ENCODE measurements at places on chromosomes 5 and 9. TPM values are rescaled to one million over a fixed set of nuclear protein-coding genes. Genes with fewer than 3 reads are reported as not detected.

DNA sequence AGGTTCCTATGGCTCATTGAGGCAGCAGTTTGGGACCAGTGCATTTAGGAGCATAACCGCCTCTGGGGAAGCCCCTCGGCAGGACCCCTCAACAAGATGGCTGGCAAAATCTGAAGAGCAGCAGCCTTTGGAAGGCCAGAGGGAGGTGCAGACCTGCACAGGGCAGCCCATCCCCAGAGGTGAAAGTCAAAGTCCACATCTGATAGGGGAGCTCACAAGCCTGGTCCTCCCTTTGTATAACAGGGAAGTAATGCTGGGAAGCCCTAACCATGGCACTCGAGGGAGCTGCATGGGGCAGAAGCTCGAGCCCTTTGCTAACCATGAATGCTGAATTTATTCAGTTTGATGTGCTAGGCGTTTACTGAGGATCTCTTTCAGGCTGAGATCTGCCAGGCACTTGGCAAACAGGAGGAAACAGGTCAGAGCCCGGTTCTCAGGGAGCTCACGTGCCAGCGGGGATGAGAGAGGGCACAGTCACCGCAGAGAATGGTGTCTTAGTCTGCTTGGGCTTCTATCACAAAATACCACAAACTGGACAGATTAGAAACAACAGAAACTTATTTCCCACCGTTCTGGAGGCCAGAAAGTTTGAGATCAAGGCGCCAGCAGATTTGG is 114.1 kb downstream of the GABBR2 start:
- peaks cover 14% of the 10 kb centered on the region for H3K27me3 ChIP-seq
- H3K27ac ChIP-seq, result no peak overlapping the region
- no peaks in the 10 kb centered on the region for H3K36me3 ChIP-seq
- DNase-seq, result no peak
- H3K4me1 ChIP-seq, result no peaks in the 10 kb centered on the region
- no peak overlapping the region for H3K4me3 ChIP-seq

Gene IFNA2
- total RNA-seq, result not detected

DNA sequence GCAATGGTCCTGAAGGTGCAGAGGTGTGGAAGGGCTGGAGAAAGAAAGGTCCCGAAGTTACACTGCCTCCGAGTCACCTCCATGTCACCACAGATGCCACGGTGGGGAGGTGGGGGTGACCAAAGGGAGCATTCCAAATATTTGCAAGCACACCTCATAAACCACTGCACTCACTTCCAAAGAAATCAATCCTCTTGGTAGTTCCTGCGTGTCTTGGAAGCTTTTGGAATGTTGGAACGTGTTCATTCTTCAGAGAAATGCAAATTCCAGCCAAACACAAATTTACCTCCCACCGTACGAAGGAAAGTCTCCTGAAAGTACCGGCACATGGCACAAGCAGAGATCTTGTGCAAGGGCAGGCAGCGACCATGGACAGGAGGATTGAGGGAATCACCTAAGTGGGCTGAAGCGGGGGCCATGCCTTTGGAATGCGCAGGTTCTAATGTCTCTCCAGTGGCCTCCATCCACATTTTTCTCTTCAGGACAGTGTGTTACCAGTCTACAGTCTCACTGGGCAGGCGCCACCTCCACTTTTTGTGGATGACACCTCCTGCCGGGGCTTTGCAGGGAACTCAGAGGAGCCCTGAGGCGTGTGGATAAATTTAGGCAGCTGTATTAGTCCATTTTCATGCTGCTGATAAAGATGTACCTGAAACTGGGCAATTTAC is 54.0 kb downstream of the NSUN2 start:
- no peaks in the 10 kb centered on the region for H3K36me3 ChIP-seq
- DNase-seq, result no peak
- no peak overlapping the region for H3K27ac ChIP-seq
- H3K4me1 ChIP-seq, result no peaks in the 10 kb centered on the region
- H3K27me3 ChIP-seq, result peaks cover 53% of the 10 kb centered on the region

DNA sequence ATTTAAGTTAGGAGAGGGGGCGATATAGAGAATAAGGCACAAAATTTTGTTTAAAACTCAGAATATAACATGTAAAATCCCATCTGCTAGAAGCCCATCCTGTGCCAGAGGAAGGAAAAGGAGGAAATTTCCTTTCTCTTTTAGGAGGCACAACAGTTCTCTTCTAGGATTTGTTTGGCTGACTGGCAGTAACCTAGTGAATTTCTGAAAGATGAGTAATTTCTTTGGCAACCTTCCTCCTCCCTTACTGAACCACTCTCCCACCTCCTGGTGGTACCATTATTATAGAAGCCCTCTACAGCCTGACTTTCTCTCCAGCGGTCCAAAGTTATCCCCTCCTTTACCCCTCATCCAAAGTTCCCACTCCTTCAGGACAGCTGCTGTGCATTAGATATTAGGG is 18.3 kb downstream of the MOCS2 start:
- H3K4me1 ChIP-seq, result peaks cover 25% of the 10 kb centered on the region
- DNase-seq, result no peak
- H3K27me3 ChIP-seq, result no peaks in the 10 kb centered on the region
- peaks cover 3% of the 10 kb centered on the region for H3K36me3 ChIP-seq
- H3K27ac ChIP-seq, result no peak overlapping the region

DNA sequence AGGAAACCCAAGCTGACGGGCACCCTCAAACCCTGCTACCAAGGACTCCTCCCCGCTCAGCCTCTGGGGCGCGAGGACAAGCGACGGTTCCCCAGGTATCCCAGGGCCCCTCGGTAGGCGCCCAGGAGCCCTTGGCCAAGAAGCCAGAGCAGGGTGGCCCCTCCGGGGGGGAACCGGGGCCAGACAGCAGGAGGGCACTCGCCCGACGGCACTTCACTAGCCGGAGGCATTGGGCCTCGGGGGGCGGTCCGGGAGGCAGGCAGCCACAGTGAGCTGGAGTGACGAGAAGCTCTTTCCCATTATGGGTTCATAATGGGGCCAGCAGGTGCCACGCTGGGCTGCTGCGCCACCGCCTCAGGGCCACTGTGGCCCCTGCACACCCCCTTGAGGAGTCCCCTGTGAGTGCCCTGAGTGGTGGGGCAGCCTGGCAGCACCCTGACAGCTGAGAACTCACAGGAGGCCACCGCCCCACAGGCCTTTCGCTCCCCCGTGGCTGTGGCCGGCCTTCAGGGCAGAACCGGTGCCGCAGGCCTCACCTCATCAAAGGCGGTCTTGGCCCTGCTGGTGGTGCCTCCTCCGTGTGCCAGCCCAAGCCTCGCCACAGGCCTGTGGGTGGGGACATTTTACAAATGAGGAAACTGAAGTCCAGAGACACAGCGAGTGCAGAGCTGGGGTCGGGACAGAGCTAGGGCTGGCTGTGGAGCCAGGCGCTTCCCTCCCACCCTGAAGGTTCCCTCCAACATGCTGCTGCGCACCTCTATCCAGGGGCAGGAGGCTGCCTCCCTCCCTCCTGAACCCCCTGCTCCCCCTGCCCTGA is 68.7 kb downstream of the PSMB7 start:
- H3K27me3 ChIP-seq, result no peaks in the 10 kb centered on the region
- no peaks in the 10 kb centered on the region for H3K4me1 ChIP-seq
- no peak overlapping the region for H3K27ac ChIP-seq
- H3K4me3 ChIP-seq, result no peak overlapping the region
- peaks cover 9% of the 10 kb centered on the region for H3K36me3 ChIP-seq

DNA sequence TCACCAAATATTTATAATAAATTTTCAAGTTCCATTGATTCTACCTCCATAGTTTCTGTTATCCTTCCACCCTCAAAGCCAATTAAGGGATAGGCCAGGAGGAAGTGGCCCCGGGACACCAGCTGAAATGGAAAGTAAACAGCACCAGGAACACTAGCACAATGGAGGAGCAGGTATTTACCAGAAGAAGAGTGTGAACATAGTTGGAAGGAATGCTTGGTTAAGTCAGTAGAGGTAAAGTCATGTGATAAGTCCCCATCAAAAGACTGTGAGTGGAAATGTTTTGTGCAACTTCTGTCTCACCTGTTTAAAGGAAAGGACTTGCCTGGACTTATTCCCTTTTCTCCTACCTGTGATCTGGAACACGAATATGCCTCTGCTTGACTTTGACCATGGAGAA is 146.7 kb upstream of the RAI14 start:
- DNase-seq, result no peak
- no peak overlapping the region for H3K4me3 ChIP-seq
- H3K4me1 ChIP-seq, result no peaks in the 10 kb centered on the region
- H3K36me3 ChIP-seq, result no peaks in the 10 kb centered on the region
- no peak overlapping the region for H3K27ac ChIP-seq
- H3K27me3 ChIP-seq, result peaks cover 52% of the 10 kb centered on the region

Gene PPP6C
- total RNA-seq, result 48.8 TPM

- H3K4me3 ChIP-seq, result no peak overlapping the region
- no peaks in the 10 kb centered on the region for H3K36me3 ChIP-seq
- no peaks in the 10 kb centered on the region for H3K27me3 ChIP-seq
These were observed 350.7 kb upstream of the TLE4 start for GRCh38 chr9:79221084-79221483.

DNA sequence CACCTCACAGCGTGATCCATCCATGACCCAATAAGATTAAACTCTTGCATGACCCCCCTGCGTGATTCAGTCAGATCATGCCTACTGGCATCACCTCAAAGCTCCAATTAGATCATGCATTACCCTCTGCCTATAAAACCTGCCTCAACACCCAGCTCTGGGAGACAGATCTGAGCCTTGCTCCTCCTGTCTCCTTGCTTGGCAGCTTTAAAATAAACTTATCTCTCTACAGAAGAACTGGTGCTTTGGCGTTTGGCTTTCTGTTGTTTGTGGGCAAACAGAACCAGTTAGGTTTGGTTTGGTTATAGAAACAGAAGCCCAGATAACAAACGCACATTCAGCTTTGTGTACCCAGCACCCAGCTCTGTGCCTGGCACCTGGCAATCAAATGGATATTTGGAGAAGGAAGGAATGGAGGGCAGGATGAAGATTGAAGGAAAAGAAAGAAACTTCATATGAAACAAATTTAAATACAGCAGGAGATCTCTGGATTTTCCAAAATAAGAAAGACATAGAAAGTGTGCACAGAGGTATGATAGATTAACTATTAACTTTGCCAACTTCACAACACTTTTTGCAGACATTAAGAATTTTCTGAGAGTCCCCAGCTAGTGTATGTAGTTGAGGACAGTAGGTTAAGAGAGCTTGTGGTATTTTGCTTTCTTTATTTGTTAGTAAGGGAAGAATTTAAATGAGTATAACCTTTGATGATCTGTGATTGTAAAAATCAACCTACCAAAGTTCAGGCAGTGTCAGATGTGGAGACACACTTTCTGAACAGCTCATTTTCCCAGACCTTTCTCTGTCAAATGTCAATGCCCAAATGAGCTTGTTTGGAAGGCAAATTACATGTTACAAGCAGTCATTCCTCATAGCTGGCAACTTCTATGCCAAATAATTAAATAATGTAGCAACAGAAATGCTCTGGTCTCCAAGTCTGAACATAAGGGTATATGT is 102.1 kb upstream of the ASTN2 start:
- H3K27ac ChIP-seq, result no peak overlapping the region
- H3K27me3 ChIP-seq, result peaks cover 2% of the 10 kb centered on the region
- H3K4me1 ChIP-seq, result no peaks in the 10 kb centered on the region
- no peaks in the 10 kb centered on the region for H3K36me3 ChIP-seq
- H3K4me3 ChIP-seq, result no peak overlapping the region
- DNase-seq, result no peak

DNA sequence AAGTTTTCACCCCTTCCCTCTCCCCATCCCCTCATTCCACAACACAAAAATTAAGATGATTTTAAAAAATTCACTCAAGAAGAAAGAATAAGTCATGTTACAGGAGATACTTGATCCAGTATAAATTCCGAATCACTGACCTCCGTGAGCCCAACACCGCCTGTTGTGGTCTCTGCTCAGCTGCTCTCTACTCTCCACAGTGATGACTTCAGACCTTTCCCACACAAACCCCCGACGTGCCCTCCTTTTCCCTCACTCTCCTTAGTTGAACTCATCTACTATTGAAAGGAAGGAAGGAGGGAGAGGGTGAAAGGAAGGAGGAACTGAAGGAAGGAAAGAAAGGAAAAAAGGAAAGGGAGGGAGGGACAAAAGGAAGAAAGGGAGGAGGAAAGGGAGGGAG is 55.1 kb downstream of the ZNF354C start:
- no peak for DNase-seq
- no peaks in the 10 kb centered on the region for H3K4me1 ChIP-seq
- H3K36me3 ChIP-seq, result no peaks in the 10 kb centered on the region
- H3K27me3 ChIP-seq, result peaks cover 4% of the 10 kb centered on the region
- no peak overlapping the region for H3K4me3 ChIP-seq
- H3K27ac ChIP-seq, result no peak overlapping the region

- peaks cover 3% of the 10 kb centered on the region for H3K27me3 ChIP-seq
- no peak overlapping the region for H3K27ac ChIP-seq
- no peaks in the 10 kb centered on the region for H3K4me1 ChIP-seq
- no peak overlapping the region for H3K4me3 ChIP-seq
These were observed 33.0 kb downstream of the OLFML2A start for GRCh38 chr9:124809741-124810500.
